AG09319 (cell line): ENCODE measurements at places on chromosomes 4 and X.

DNA sequence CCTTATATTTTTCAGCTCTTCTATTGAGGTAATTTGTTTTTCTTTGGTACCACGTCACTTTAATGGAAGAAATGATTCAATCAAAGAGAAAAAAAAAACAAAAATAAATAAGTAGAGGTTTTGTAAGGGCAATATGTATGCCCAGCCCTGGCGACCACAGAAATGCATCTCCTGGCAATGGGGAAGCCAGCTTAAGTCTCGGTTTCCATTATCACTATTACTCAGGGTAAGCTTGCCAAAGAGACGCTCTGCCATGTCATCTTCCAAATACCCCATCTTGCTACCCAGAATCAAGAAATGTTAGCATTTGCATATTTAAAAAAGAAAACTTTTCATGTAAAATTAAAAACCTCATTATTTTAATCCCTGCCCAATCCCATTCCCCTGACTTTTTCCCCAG lies 68.8 kb downstream of the FAM47C start:
- DNase-seq: no peak

GRCh38 chrX:35919536-35920309 lies at the start of gene CFAP47:
TSS of gene CFAP47 (plus strand) at chrX:35919734. CDS start at chrX:35919800, 66 bp downstream.
- DNase-seq: no peak

GRCh38 chr4:182680234-182680653 lies 236.9 kb downstream of the DCTD start:
- DNase-seq: no peak

- DNase-seq: no peak
Measured at GRCh38 chr4:90883519-90883918, 756.3 kb downstream of the CCSER1 start.

- DNase-seq: no peak
Measured at GRCh38 chr4:153759407-153760316, at the start of gene RNF175. TSS of gene RNF175 (minus strand) at chr4:153760024. CDS start at chr4:153759862, 162 bp downstream.

DNA sequence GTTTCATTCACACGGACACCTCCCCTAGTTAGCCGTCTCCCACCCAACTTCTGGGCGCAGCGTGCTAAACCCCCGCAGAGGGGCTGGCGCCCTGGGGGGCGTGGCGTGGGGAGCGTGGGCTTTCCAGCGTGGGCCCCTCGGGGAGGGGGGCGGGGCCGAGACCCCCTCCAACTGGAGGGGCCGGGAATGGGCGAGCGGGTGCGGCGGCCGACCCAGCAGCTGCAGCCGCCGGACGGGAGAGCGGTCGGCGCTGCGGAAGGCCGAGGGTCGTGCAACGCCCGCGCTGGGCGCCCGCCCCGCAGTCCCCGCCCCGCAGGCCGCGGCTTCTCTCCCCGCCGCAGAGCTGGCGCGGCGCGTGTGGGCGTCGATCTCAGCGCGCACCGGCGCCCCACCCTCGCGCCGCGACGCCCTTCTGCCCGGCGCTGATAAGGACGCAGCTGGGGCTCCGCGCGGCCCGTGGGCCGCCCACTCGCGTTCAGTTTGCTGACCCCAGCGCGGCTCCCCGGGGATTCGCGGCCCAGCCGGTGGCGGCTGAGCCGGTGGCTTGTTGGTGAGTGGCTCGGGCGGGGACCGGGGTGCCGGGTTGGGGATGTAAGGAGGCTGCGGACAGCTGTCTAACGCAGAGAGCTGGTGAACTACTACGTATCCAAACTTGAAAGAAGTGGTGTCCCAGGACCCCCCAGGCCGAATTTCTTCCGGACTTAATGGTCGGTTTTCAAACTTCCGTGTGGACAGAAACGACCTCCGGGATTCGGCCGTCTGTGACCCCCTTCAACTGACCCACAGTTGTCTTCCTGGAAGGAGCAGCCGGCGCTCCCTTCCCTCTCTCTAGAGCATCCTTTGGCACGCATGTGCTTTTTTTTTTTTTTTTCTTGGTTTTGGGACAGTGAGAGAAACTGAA lies 1.5 kb downstream of the FHDC1 start:
- no peak for DNase-seq

DNA sequence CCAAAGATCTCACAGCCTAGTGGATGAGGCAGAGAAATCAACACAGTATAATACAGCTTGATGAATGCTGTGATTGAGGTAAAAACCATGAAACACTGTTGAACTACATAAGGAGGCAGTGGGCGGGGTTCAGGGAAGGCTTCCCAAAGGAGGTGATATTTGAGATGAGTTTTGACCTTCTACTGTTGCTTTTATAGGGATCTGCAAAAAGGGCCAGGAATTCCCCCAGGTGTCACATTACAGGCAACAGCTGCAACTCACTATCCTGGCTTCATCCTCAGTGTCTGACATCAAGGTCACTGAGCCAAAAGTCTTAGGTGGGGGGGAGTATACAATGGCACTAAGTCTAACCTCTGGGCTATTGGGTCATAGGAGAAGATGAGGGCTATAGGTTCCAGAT lies 185.7 kb upstream of the NRK start:
- no peak for DNase-seq

- no peak for DNase-seq
Measured at GRCh38 chr4:186266729-186267456, 904 bp downstream of the F11 start.

DNA sequence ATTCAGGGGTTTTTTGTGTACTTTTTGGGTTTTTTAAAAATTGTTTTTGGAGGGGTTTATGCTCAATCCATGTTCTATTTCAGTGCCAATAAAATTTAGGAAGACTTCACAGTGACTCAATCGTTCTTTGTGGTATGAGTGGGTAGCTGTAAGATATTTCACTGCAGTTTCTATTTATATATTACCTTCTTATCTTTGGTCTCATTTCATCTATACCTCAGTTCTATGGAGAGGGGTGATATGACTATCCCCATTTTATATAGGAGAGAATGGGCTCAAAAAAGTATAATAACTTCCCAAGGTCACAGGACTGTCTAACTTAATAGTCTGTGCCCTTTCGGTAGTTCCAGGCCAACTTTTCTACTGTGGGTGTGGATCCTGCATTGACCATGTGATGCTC lies 74.4 kb downstream of the MSN start:
- DNase-seq: no peak

DNA sequence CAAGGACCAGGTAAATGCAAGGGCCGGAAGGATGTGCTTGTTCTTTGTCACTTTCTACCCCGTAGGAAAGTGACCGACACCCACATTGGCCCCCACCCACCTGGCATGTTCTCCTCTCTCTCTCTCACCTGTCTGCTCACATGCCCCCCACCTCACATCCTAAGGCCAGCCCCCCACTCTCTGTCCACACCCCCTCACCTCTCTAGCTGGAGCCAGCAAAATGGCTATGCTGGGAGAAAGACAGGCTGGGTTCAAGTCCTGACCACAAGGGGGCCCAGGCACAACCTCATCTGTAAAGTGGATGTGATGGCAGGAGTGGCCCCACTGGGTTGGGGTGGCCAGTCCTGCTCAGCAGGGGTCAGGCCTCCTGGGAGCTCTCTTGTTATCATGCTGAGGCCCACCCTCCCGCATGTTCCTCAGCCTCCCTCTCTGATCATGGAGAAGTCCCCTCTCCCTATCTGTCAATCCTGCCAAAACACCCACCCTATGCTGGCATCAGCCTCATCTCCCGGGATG lies 1.7 kb upstream of the PPP2R2C start:
- no peak for DNase-seq

DNA sequence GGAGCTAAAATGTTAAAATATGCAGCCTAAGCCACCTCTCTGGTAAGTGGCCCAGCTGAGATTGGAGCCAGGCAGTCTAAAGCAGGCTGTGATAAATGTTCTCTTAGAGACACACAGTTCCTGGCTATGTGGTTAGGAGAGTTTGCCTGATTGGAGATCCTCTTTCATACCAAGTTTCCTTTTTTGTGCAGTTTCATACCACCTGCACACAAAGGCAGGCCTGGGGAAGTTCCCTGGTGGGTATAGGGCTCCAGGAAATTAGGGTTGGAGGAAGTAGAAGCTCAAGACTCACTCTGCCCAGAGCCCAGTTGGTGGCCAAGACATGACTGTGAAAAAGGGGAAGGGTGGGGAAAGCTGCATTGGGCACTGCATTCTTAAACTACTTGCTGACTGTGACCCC lies 16.9 kb downstream of the CYBB start:
- DNase-seq: no peak
